ENCODE measurements at places on chromosomes 16 and 17.

- DNase-seq: no peak
Observed at GRCh38 chr16:2174396-2175131, 19.0 kb downstream of the TRAF7 start.

DNA sequence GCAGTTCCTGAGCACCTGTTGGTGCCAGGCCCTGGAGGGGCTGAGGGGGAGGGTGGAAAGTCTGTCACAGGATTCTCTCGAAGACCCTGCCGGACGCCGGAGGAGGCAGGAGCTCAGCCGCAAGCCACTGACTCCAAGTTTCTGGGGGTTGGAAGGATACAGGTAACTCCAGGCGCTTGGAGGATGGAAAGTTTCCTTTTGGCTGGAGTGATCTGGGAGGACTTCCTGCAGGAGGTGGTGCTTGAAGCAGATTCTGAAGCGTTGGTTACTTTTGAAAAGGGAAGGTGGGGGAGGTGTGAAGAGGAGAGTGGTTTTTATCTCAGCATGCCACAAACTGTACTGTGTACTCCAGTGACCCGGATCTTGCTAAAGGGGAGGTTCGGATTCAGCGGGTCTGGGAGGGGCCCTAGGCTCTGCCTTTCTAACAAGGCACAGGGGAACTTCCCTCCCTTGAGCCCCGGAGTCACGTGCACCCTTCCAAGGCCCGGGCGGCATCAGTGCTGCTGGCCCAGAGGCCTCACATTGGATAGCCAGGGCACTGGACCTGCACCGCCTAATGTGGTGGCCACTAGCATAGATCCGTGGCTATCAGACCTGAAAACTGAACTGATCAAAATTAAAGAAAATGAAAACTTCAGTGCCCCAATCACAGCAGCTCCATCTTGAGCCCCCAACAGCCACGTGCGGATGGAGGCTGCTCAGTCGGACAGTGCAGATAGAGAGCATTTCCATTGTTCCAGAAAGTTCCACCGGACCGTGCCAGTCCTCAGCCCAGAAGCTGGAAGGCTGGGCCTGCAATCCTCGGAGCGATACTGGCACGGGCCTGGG, 42.2 kb upstream of the GSE1 start:
- DNase-seq: no peak

DNA sequence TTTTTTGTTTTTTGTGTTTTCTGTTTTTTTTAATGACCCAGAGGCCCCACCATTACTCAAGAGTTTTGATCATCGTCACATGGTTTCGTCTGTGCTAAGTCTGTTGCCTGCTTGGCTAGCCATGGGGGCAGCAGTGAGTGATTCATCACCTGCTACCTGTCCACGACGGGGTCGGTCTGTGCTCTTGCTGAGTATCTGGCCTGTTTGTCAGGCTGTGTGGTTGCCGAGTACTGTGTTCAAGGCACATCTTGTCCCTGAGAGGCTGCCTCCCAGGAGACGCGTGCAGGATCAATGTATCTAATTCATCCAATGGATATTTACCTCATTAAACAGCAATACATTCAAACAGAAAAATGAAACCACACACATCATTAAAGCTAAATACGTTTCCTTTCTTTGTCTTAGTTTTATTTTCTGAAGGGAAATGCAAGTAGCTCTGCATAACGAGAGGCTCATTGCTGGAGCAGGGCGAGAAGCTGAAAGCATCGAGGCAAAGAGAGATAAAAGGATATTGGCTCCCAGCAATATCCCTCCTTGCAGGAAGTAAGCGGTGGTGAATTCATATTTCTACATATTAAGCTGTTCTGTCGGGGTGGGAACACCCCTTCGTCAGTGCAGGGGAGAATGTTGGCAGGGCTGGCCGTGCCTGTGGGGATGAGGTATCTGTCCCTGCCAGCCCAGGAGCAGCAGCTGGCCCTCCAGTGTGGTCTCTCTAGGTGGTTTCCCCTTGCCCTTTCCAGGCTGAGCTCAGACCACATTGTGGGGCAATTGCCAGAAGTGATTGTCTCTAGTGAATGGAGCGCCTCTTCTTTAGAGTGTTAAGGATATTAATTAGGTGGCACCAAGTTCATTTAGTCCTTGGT, 166.2 kb upstream of the ASIC2 start:
- no peak for DNase-seq

- no peak for DNase-seq
Observed at GRCh38 chr16:85531516-85531915, 81.6 kb upstream of the GSE1 start.

DNA sequence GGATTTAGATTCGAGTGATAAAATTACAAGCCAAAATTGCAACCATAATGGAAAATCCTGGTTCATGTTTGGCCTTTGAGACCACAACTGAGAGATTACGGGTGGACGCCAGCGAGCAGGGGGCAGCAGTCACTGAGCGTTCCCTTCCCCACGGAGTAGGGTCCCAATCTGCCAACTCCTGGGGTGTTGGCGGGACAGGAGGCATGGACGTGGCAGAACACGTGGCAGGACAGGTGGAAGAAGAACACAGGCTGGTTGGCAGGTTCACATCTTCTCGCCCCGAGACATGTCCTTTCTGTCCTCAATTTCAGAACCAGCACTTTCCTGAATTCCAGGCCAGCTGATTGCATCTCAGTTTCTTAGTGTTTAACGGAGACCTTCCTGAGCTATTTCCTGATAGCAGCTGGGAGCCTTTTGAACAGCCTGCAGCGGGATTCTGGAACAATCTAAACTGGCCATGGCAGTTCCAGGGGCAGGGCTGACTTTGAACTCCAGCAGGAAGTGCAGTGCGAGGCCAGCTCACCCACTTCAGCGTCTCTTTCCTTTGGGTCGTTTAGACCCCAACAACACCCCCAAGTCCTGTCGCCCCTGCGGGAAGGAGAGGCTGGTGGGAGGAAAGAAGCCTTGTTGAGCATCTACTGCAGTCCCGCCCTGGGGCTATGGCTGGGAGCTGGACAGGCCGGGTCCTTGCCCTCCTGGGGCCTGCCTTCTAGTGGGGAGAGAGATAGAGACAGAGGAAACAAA, 159.1 kb upstream of the FOXF1 start:
- DNase-seq: no peak

All from substantia nigra (tissue), 51 donors.